ENCODE measurements at places on chromosomes 2 and 18.

- no peak for DNase-seq
Observed at GRCh38 chr2:182377467-182377866, 49.4 kb downstream of the PDE1A start.

GRCh38 chr2:178584666-178585065 lies 104.4 kb downstream of the PLEKHA3 start:
- no peak for DNase-seq

- no peak for DNase-seq
Observed at GRCh38 chr2:129769185-129769991, 210.1 kb upstream of the RAB6C start.

GRCh38 chr2:43000242-43001054 lies 208.1 kb upstream of the HAAO start:
- DNase-seq, result no peak

DNA sequence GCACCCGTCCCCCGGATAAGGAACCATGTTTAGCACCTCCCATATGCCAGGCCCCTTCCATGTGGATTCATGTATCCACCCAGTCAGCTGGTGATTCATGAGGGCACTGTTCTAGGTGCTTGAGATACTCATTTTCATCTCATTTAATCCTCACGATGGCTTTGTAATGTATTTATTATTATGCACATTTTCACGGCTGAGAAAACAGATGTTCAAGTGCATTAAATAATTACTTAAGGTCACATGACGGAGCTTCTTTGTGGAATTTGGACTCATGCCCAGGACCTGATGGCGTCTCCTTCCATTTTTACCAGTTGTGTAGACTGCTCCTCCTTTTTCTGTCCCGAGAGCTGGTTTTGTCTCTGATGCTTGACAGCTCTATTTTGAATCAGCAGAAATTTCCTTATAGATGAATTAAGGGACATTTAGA lies 72.2 kb upstream of the RBM44 start:
- no peak for DNase-seq

GRCh38 chr2:64601034-64601754 lies 52.5 kb downstream of the SERTAD2 start:
- no peak for DNase-seq

DNA sequence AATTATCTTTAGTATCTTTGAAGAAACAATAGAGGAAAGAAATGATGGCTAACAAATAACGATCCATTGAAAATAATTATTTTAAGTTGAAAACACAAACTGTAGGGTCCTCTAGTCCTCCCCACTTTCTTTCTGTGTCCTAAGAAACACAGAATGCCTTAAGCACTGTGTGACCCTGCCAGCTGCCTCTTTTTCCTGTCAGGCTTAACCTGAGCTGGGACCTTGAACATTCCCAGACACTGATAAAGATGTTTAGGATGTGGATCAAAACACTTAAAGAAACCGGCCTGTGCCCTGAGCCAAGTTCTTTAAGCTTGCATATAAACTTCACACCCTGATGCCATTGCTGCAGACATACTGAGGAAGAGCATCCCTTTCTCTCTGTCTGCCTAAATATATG lies 755.4 kb upstream of the VRK2 start:
- DNase-seq, result no peak

DNA sequence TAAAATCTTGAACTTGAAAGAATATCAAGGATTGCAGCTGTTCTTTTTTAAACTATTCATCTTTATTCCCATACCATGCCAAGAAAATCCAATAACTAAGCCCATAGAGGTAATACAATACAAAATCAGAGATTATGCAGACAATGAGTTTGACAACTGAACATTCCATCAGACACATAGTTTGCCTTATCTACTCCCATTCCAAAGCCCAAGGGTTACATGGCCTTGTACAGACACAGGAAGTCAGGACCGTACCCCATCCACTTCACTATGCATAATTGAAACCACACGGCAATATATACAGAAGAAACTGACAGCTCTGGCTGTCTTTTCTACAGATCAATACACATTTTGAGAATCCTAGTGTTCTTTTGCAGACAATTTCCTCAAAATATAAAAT lies 181.3 kb downstream of the TMX3 start:
- DNase-seq, result no peak

DNA sequence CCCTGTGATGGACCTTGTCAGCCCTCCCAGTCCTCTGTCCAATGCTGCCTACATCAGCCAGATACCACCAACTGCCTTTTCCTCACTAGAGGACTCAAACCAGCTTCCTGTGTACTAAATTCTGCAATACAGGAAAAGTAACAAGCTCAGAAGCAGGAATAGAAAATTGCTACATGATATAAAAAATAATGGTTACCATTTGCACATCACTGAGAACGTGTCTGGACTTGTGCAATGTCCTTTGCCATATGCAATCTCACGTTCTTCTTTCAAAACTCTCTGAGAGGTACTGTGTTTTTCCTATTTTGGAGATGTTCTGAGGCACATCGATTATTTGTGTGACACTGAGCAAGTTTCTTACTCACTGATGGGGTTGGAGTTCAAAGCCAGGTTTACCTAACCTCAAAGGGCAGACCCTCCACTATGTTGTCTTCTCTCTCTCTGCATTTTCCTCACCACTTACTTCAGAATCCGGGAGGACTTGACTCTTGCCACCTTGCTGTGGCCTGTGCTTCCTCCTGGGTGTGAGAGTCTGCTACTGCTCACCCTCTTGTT lies 12.1 kb downstream of the UPP2 start:
- DNase-seq, result no peak

- no peak for DNase-seq
Observed at GRCh38 chr18:58953627-58954026, 89.0 kb downstream of the ZNF532 start.

DNA sequence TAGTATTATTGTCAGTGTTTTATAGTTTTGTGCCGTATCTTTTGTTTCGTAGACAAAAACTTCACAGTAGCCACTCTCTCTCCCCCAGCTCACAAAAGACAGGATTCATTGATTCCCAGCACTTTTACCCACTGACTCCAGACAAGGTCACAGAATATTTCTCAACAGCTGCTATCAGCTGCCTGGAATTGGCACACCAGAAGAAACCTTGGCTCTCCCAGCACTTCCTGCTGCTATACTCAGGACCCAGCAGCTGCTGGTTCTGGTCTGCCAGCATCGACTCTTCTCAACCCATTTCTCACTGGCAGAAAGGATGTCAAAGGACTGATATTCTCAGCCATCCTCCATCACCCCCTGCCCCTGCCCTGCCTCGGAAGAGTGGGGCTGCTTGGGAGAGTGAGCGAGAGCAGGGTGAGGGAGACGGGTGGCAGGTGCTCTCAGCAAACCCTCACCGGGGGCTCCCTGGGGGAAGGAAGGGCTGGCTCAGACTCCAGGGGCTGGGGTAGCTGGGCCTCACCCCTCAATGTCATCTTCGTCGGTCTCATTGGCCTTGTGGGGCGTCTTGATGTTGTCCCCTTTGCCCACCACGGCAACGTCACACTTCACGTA lies 6.1 kb upstream of the OTOF start:
- no peak for DNase-seq

GRCh38 chr2:170953941-170954340 lies 24.9 kb downstream of the GORASP2 start:
- no peak for DNase-seq

DNA sequence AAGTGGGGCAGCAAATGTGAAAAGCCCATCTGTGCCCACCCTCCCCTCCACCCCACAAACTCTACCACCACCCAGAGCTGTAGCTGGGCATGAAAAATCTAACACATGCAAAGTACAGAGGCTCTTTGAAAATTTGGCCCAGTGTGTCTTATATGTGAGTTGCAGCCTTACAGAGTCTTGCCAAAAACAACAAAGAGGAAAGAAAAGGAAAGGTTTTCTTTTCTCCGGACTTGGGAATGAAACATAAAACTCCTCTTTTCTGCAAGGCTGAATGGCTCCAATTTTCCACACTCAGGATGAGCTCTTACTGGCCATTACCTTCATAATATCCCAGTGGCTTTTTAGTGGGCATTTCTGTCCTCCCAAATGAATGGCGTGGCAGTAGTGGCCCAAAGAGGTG lies 27.9 kb upstream of the POU3F3 start:
- no peak for DNase-seq

- no peak for DNase-seq
Observed at GRCh38 chr2:193894081-193894480, 1699.3 kb upstream of the TMEFF2 start.

- no peak for DNase-seq
Observed at GRCh38 chr2:26324903-26325302, 21.0 kb upstream of the SELENOI start.

- DNase-seq, result no peak
Observed at GRCh38 chr2:57725337-57725947, 321.2 kb upstream of the VRK2 start.

DNA sequence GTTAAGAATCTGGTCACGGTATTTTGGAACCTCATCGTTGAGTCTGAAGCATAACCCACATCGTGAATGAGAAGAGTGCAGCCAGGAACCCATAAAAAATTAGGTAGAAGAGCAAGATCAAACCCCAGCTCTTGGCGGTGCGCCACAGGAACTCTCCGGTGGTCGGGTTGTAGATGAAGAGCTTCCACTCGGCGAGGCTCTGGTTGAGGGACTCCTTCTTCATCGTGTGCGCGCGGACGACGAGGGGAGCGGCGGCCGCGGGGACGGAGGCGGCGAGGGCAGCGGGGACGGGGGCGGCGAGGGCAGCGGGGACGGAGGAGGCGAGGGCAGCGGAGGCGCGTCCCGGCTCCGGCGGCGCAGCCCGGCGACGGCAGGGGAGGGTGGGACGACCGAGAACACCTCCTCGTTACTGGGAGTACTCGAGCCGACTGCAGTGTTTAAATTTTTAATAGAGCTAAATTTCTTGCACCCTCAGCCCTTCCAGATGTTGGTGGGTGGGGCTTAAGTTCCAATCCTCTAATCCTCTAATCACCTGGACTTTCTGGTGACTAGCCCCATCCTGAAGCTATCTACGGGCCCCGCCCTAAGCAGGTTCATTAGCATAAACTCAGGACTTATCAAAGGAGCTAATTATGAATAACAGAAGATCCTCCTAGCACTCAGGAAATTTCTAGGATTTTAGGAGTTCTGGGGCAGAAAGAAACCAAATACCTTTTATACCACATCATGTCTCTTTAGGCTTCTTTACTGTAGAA lies 20.4 kb upstream of the PAPOLG start:
- peak; percentile 30 for DNase-seq

GRCh38 chr2:156334496-156335478 lies 2.3 kb upstream of the NR4A2 start:
- DNase-seq, result no peak

DNA sequence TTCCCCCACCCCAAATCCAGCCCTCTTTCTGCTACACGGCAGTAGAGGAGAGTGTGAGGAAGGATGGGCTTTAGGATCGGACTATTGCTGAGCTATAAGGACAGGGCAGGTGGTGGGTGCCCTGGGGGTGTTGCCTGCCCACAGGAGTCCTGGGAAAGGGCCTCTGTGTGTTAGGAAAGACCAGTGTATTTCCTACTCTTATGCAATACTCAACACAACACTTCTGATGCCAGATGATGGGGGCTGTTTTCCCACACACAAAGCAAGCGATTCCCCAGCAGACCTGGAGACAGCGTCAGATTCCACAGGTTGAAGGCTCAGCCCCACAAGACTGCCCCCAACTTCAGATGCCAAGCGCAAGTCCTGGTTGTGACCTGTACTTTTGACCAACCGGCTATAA lies 91.0 kb upstream of the LCLAT1 start:
- DNase-seq, result no peak

- no peak for DNase-seq
Observed at GRCh38 chr2:24793761-24794435, 673 bp downstream of the CENPO start.

GRCh38 chr2:238955648-238956531 lies 108.0 kb downstream of the TWIST2 start:
- DNase-seq, result no peak

- DNase-seq, result no peak
Observed at GRCh38 chr2:176114120-176114929, 2.3 kb upstream of the HOXD10 start.
